ENCODE measurements at places on chromosomes 12 and 14.

- DNase-seq = no peak
Observed at GRCh38 chr12:1197264-1198018, 206.4 kb downstream of the ERC1 start.

DNA sequence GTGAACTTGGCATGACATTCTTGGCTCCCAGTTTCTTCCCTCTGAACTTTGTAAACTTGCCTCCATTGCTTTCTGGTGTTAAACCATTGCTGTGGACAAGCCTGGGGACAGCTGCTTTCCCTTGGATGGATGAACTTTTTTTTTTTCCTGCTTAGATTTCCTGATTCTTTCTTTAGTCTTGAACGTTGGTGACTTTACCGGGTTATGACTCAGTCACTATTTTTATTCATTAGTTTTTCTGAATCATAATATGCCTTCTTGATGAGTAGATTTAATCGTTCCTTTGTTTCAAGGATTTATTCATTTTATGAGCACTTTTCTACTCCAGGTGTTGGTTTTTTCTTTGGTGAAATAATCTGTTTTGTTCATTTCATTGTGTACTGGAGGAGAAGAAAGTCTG is 155.0 kb upstream of the RTL1 start:
- DNase-seq = no peak

- DNase-seq = no peak
Observed at GRCh38 chr12:105428793-105429395, 98.4 kb downstream of the C12orf75 start.

GRCh38 chr14:77985211-77985615 is 185.0 kb upstream of the NRXN3 start:
- DNase-seq = no peak

GRCh38 chr12:51371295-51371953 is 19.8 kb downstream of the GALNT6 start:
- DNase-seq = peak; percentile 96

- DNase-seq = no peak
Observed at GRCh38 chr14:23864259-23864658, 89.3 kb upstream of the DHRS4 start.

DNA sequence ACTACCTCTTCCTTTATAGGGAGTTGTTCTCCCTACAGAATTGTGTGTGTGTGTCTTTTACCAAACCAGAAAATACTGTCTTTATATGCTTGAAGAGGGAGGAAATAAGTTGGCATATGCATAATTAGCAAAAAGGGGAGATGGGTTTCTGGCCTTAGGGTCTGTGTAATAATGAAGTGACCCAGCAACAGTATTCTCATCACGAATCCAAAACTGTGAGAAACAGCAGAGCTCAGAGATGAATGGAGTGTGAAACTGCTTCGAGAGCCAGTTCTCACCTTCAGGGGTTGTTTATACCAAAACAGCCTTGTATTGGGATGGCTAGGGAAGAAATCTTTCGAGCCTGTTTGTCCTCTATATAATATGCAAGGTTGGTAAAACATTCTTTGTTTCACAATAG is 227.5 kb downstream of the MON2 start:
- no peak for DNase-seq

GRCh38 chr12:4855121-4855924 is 54.4 kb upstream of the KCNA1 start:
- DNase-seq = no peak

DNA sequence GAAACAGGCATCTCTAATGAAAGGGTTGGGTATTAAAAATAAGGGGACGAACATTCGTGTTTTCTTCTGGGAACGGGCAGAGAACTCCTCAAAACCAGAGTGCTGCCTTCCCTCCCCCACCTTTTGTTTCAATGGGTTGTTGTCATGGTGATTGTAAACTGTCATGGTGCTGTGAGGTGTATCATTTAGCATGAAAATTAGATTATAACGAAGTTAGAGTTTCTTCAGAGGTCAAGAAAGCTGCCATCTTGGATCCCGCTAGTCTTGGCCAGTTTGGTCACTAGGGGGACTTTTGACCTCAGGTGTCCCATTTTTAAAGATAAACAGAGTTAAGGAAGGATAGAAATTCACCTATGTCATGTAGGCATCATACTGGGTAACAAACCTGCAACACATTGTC is 123.0 kb downstream of the PDE3A start:
- no peak for DNase-seq

DNA sequence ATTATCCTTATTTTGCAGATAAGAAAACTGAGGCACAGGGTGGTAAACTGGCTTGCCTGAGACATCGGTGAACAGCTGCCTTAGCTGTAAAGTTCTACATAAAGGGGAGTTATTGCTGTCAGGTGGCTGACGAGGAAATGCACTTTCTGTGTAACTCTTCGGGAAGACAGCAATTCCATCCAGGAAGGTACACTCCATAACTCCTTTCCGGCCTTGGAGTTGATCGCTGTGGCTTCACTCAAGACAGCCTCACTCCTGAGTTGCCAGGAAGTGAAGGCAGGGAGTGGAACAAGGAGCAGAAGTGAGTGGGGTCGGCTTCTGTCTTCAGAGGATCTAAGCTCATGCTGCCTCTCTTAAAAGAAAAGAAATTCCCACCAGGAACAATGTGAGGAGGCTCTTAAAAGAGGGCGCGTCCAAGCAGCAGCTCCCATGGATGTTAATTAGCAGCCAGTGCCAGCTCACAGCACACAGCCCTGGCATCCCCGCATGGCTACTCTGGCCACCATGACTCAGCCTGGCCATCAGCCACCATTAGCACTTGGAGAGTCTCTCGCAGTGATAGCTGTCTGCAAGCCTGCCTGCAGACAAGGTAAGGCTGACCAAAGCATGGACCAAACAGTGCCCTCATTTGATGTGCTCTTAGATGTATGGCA is 60.3 kb downstream of the NUAK1 start:
- DNase-seq = no peak

- DNase-seq = no peak
Observed at GRCh38 chr12:6953442-6954315, 2.5 kb downstream of the PTPN6 start.

DNA sequence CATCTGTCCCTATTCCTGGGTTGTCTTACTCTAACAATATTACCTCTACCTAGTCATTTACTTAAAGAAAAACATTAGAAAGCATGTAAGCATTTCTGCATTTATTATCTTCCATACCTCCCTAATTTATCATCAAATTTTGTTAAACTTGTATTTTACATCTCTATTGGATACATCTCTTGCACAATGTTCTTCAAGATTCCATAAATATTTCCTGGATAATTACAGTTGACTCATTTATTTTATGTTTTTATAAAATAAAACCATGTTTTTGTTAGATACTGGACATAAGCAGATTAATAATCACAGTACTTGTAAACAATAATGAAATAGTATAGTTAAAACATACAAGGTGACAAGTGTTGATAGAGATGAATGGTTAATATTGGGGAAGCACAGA is 209.0 kb downstream of the TMTC3 start:
- DNase-seq = no peak

- DNase-seq = no peak
Observed at GRCh38 chr14:69333791-69334337, 64.2 kb downstream of the ERH start.

GRCh38 chr12:47014474-47014873 is 64.9 kb upstream of the PCED1B start:
- no peak for DNase-seq

DNA sequence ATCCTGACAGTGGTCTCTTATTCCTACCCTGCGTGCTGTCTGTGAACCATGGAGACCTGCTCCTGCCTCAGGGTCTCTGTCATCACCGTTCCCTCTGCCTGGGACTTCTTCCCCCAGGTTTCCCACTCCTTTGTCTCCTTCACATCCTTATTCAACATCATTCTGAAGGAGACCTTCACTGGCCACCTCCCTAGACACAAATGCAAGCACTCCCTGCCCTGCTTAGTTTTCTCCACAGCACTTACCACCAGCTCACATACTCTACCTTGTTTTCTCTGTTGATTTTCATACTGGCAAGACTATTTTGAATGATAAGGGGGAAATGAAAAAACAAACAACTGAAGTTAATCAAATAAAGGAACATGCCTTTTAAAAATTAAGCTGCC is 192.8 kb downstream of the ANO6 start:
- DNase-seq = no peak

DNA sequence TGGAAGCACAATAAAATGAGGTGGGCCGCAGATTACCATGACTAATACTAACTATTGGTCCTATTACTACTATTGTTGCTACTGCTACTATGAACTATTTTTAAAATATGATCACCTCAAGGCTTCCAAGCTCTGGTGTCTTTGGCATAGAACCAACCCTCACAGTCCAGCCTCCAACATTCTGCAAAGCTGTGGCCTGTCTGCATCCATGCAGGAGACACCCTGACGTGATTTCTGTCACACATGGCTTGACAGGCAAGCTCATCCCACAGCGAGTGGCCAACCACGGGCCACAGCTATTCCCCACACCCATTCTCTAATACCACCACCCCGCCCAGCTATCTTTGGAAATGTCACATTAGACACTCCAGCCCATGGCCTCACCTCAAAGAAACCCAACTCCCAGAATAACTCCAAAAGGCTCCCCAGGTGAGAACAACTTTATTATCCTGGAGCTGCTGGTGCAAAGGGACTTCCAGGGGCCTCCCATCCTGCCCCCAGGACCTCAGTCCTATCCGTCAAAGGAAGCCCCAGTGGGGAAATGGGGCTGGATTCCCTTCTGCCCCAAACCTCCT is 14.4 kb downstream of the ISCU start:
- DNase-seq = no peak

DNA sequence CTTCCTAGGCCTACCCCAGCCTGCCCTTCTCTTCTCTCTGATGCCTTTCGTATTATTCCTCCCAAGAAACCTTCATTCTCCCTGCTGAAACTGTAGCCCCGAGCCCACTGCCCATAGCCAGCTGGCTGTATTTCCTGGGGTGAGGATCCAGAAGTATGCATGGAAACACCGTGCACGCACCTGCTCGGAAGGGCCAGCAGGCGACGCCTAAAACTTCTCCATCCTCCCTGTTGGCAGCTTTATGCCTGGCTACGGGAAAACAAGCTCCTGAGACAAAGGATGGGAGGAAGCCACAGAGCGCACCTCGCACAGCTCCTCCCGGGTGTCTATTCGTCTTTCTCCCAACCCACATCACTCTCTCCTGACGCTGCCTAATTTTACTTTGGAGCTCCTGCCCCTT is 69.0 kb upstream of the CAPRIN2 start:
- DNase-seq = no peak

DNA sequence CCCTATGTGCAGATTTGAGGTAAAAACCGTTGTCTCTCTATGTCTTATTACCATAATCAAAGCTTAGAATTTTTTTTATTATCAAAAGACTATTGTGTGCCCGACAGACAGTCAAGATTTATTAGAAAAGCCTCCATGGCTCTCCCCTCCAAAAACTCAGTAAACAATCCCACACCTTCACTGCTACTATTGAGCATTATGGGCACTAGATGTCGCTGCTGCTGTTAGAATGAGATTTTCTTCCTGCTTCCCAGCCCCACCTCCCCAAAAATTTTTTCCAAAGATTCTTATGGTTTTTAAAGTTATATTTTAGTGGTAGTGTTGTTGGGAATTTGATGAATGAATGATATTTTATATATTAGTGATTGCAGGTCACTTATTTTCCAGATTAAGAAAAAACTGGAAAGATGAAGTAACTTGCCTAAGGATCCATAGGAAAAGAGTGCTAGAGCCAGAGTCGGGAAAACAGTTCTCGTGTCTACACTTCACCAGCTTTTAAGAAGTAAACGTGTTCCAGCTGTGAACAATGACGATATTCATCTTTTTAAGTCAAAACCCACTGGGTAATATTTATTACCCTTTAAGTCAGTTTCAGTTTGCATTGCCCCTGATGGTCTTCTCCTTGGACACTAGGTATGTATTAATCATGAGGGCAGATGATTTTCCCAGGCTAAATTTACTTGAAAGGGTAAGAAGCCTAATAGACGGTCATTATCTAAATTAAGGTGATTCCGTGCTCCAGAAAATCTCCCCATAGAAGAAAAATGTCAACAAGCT is 12.2 kb upstream of the FOXG1 start:
- peak; percentile 46 for DNase-seq

DNA sequence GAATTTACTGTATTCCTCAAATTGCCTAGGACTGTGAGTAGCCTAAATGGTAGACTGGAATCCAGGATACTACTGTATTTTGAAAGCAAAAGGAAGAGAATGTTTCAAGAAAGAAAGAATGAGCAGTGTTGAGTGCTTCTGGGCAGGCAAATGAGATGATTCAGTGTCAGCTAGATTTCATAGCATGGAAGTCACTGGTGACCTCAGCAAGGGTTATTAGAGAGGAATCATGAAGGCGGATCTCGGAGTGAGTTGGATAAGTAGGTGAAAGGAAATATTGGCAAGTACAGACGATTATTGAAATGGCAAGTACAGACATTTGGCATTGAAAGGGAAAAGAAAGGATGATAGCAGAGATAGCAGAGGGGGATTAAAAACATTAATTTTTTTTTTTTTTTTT is 27.1 kb downstream of the VRK1 start:
- no peak for DNase-seq

DNA sequence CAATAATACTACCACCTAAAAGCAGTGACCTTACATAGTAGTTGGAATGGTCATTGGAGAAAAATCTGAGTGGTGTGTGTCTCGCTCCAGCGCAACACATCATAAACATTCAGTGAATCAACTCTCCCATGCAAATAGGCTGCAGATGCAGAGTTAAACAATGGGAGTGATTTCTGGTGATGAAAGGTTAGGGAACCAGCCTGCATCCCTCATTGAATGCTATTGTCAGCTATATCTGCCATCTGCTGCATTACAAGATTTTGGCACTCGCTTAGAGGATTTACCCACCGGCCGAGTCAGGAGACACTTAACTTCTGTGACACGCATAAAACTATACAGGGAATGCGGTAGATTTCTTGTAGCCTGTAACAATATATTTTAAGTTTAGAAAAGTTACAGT is 900.9 kb downstream of the FLRT2 start:
- no peak for DNase-seq

DNA sequence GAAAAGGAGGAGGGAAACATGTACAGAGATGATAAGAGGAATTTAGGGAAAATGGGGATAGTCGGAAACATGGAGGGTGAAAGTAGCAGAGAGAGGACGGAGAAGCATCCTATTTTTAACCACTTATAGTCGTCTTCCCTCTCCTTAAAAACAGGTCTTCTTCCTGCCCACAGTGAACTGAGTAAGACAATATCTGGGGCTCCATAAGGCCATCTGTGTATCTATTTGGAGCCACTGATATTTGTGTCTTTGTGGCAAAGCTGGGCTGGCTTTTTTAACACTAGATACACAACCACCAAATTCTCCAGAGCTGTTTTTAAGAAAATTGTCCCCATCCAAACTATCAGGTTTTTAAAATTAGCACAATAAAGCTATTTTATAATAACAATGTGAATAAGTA is 109.5 kb upstream of the RAP1B start:
- DNase-seq = no peak

GRCh38 chr14:32472512-32473463 is 143.7 kb downstream of the AKAP6 start:
- no peak for DNase-seq

DNA sequence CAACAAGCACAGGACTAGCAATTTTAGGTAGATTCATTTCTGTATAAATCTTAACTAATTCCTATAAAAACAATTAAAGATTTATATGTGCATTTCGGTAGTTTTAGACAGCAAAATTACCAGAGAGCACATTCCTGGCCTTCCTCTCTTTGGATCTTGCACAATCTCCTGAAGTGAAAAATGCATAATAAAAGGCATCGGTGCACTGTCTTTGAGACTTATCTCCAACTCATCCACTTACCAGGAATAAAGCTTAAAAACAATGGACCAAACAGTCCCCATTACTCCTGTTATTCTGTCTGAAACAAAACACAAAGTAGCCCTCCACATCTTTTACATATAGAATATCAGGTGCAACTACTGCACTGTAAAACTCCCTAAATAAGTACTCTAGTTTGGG is 69.3 kb downstream of the HECTD1 start:
- no peak for DNase-seq

GRCh38 chr12:52539083-52539820 is 13.7 kb downstream of the KRT71 start:
- no peak for DNase-seq

All from SW 1271 (cell line).